ENCODE measurements at places on chromosomes 12 and 14.

DNA sequence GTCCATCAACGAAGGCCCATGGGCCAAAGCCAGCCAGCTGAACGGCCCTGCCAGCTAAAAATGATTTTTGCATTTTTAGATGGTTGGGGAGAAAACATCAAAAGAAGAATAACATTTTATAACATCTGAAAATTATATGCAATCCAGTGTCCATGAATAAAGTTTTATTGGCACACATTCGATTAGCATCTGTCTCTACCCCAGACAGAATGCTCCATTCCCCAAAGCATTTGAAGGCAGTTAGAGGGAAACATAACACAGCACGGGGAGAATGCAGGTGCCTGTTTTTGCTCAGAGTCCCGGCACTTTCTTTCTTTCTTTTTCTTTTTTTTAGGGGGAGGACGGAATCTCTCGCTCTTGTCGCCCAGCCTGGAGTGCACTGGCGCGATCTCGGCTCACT, 110.7 kb downstream of the ZNF664 start:
- no peak for DNase-seq

GRCh38 chr12:66287275-66287674, 15.0 kb upstream of the HELB start:
- no peak for DNase-seq

DNA sequence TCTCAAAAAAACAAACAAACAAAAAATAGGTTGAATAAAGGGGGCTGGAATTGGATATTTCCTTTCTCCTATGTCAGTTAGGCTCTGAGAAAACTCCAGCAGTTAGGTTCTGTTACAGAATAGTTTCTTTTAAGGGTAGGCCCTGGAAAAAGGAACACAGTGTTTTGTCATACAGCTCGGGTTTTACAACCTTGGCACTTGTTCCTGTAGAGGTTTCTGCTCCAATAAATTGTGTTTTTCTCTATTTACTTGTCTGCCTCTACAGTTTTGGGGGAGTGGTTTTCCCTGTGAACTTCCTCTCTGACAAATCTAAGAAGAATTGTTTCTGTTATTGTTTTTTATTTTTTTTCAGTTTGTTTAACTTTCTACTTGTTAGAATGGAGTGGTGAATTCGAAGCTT, 167.6 kb downstream of the ACSS3 start:
- DNase-seq, result no peak

GRCh38 chr12:94731733-94732360, 81.5 kb upstream of the TMCC3 start:
- DNase-seq, result no peak

GRCh38 chr12:50240792-50241114, 42.6 kb downstream of the LIMA1 start:
- no peak for DNase-seq

DNA sequence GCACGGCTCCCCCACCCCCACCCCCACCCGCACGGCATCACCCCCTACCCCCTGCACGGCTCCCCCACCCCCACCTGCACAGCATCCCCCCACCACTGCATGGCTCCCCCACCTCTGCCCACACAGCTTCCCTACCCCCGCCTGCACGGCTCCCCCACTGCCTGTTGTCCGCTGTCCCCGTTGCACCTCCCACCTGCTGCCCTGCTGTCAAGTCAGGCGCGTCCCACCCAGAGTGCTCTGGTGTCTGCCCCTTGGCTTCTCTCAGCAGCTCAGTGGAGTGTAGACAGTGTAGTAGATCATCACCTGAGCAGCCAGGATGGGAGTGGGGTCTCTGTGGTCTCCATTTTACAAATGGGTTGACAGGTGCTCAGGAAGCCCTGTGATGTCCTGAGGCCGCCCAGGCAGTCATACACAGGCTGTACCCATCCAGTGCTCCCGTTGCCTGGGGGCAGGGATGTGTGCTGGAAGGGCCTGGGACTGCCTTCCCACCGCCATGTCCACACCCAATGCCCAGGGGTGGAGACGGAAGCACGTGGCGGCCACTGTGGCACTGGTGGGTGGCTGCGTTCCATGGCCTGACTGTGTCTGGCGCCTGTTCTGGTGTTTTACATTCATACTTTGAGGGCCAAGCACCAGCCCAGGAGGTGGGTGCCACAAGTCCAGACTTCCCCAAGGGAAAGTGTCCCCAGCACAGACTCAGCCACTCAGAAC, 32.5 kb downstream of the PACS2 start:
- DNase-seq, result no peak

Data from dorsolateral prefrontal cortex (tissue), 122 donors.